ENCODE measurements at places on chromosomes 3 and 15. TPM values are rescaled to one million over a fixed set of nuclear protein-coding genes. Genes with fewer than 3 reads are reported as not detected.

DNA sequence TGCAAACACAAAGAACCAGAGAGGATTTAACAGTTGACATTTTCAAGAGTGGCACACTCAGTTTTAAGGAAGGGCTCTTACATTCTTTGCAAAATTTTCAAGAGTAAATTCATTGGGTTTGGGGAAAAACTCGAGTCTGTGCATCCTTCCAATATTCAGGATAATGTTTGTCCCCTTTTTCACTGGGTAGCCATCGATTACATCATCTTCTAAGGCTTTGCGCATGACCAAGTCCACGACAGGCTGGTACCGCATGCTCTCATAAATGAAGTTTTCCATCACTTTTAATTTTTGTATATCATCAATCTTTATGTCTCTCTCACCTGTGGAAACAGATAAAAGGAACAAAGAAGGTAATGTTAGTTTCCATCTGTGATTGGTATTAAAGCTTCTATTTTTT lies 117.5 kb upstream of the TNFAIP8L3 start:
- no peak for DNase-seq

- no peak for DNase-seq
Measured at GRCh38 chr3:76700323-76700722, 339.6 kb upstream of the ROBO2 start.

DNA sequence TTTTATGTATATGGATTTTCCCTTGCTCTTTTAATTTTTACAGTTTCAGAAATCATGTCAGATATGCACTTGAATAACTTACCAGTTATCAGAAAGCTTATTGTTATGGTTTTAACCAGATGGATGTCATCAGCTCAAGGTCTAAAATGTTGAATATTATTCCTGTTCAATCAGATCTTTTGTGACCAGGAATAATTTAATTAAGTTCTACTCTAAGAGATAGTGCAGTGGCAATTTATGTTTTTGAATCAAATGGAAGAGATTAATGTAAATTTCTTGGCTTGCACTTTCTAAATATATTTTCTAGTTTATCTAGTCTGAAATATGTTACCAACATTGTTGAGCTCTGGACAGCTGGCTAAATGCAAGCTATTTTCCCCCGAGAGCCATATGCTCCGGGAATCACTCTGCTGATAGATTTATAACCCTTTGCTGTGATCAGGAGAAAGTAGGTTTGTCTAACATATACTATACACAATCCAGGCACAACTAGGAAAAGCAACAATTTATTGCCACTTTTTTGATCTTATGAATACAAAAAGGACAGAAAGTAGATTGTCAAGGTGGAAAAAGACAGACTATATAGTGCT lies 76.8 kb upstream of the CD96 start:
- DNase-seq = no peak

ABHD5 gene
- total RNA-seq = 152 TPM

DNA sequence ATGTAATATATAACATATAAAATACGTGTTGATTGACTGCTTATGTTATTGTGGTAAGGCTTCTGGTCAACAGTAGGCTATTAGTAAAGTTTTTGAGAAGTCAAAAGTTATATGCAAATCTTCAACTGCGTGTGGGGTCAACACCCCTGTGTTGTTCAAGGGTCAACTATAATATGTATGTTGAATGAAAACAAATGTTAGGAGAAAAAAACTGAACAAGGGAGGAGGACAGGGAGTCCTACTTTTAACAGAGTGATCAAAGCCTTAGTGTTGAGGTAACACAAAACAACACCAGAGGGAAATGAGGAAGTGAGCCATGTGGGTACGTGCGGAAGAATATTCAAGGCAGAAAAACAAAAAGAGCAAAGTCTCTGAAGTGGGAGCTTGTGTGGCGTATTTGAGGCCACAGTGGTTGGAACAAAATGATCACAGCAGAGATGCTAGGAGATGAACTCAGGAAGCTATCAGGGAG lies 62.5 kb downstream of the SFMBT1 start:
- DNase-seq = no peak

SLC2A2 gene
- total RNA-seq = not detected

- no peak for DNase-seq
Measured at GRCh38 chr3:108067768-108068167, 23.1 kb downstream of the CD47 start.

CCR3 gene
- not detected for total RNA-seq

TM4SF1 gene
- 273 TPM for total RNA-seq

B3GNT5 gene
- total RNA-seq = 7.9 TPM

GRCh38 chr3:46228260-46229242 lies 13.7 kb upstream of the CCR3 start:
- DNase-seq = no peak

CPN2 gene
- 0.24 TPM for total RNA-seq

DNA sequence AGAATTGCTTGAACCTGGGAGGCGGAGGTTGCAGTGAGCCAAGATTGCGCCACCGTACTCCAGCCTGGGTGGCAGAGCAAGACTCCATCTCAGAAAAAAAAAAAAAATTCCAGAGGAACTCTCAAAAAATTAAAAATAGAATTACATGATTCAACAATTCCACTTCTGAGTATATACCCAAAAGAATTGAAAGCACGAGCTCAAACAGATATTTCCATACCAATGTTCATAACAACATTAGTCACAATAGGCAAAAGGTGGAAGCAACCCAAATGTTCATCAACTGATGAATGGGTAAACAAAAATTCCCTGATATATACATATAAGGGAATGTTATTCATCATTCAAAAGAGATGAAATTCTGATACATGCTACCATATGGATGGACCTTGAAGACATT lies 16.9 kb upstream of the MORF4L1 start:
- DNase-seq = no peak

KNG1 gene
- total RNA-seq = 0.09 TPM

- DNase-seq = no peak
Measured at GRCh38 chr3:21054064-21054463, 696.9 kb downstream of the ZNF385D start.

SOX14 gene
- not detected for total RNA-seq

- DNase-seq = no peak
Measured at GRCh38 chr3:42371776-42372175, 38.6 kb downstream of the LYZL4 start.

GRCh38 chr3:22937536-22937935 lies 265.6 kb upstream of the UBE2E2 start:
- DNase-seq = no peak

SLC38A3 gene
- total RNA-seq = not detected

SLC7A14 gene
- under 0.01 TPM for total RNA-seq

DNA sequence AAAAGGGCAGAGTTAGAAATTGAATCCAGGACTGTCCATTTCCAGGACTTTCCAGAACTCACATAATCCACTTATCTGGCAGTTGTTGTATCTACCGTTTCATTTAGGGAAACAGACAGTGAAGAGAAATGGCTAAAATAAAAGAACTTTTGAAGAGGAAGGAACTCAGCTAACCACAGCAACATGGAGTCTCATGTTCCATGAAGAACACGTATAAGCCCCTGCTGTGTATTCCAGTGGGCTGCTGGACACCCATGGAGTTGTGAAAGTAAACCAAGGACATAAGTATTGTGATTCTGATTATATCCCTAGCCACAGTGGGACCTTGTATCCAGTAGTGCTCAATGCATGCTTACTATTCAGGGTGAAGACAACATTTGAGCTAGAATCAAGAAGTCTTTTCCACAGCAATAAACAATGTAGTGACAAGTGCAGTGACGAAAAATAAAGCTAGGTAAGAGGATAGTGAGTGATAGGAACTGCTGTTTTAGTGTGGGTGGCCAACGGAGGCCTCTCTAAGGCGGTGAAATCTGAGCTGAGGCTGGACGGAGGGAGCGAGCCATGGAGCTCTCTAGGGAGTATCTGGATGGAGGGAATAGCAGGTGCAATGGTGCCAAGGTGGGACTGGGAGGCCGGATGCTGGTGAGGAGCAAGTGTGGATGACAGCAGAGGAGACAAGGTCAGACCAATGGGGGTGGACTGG lies 26.8 kb upstream of the TRH start:
- no peak for DNase-seq

GRCh38 chr15:49225572-49226281 lies 55.7 kb downstream of the GALK2 start:
- DNase-seq = no peak

GRCh38 chr3:114119776-114120175 lies 59.1 kb downstream of the DRD3 start:
- no peak for DNase-seq

- DNase-seq = no peak
Measured at GRCh38 chr15:94162939-94163338, 68.4 kb upstream of the MCTP2 start.

GRCh38 chr3:62873761-62874710 lies 1.2 kb downstream of the CADPS start:
- DNase-seq = no peak

GRCh38 chr15:92079047-92079446 lies 225.5 kb downstream of the SLCO3A1 start:
- DNase-seq = no peak

DNA sequence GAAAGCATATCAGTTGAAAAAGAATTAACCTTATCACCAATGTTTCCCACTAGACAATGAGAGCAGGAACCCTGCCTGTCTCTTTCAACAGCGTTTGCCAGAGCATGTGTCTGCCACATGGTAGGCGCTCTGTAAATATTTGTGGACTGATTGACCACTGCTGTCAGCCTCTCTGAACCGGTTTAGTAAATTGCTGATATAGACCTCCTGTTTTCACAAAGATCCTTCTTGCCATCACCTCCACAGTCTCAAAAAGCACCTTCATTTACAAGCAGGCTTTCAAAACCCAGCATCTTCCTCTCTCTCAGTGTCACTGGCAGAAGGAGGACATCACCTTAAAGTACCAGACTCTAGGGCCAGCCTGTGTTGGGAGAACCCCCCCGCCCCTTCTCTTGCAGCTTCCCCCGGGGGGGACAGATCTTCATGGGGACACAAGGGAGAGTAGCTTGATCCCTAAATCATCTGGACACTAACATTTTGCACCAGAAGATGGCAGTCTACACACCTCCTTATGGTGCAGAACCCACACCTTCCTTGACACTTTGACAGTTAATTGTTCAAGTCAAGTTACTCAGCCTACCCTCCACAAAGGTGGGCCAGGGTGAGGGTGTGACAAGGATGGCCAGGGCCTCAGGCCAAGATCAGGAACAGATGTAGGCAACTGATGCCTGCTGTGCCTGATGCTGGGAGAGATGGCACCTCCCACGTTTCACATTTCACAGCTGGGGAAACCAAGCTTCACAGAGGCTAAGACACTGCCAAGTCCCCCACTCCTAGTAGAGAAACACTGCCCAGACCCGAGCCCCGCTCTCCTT lies 37.8 kb upstream of the USP3 start:
- DNase-seq = no peak

- no peak for DNase-seq
Measured at GRCh38 chr3:124313621-124314020, 321.7 kb upstream of the ROPN1 start.

- no peak for DNase-seq
Measured at GRCh38 chr15:81531109-81531592, 157.1 kb upstream of the TMC3 start.

DNA sequence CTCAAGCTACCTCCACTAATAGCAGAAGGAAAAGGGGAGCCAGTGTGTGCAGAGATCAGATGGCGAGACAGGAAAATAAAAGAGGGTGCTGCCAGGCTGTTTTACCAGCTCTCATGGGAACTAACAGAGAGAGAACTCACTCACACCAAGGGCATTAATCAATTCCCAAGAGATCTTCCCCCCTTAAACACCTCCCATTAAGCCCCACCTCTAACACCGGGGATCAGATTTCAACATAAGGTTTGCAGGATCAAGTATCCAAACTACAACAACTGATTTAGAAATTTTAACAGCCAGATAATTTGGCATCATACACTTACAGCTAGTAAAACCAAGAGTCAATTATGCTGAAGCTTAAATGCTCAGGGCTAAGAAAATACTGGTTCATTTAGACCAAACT lies 18.9 kb downstream of the CD200 start:
- DNase-seq = no peak

- no peak for DNase-seq
Measured at GRCh38 chr3:124969190-124969589, 34.6 kb upstream of the MUC13 start.

DNA sequence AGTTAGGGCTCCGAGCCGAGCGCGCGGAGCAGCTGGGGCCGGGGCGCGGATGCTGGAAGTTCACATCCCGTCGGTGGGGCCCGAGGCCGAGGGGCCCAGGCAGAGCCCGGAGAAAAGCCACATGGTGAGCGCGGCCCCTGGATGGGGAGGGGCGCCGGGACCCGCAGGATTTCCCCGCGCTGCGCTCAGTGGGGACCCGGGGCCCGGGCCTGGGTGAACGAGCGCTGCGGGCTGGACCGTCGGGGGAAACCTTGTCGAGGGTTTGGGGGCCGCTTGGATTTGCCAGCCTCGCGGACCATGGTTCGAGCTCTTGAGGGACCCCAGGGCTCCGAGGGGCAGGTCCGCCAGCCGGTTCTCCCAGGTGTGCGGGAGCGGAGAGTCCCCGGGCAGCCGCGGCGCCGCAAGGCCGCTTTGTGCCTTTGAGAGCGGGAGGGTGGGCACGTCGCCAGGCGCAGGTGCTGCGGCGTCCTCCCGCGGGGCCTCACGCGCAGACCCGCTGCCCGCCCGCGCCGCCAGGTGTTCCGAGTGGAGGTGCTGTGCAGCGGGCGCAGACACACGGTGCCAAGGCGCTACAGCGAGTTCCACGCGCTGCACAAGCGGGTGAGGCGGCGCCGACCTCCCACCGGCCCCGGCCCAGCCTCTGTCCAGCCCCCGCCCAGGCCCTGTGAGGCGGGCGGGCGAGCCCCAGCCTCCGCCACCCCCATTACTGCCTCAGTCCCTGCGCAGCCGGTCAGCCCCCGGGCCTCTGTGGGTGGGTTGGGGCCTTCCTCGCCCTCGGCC lies at the start of gene SNX22:
SNX22 (plus strand) TSS at position 5 of the 780 bp plus-strand sequence; CDS start at position 50, 45 bp downstream.
- no peak for DNase-seq

DNAJA4 gene
- 21.8 TPM for total RNA-seq

DNA sequence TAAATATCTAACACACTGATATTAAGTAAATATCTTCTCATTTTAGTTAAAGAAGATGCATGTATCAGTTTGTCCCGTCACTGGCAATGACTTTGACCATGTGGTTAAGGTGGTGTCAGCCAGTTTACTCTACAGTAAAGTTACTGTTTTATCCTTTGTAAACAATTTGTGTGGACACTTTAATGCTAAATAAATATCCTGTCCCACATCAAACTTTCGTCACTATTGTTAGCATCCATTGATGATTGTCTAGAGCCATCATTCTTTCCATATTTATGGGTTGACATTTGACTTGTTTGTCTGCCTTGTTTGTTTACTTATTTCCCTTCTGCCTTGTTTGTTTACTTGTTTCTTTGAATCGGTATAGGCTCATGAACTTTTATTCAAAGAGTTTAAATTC lies 11.0 kb upstream of the GPD1L start:
- no peak for DNase-seq

- DNase-seq = no peak
Measured at GRCh38 chr3:115831864-115832263, 208.6 kb downstream of the GAP43 start.

DPPA4 gene
- total RNA-seq = not detected

Data from omental fat pad (tissue), 4 donors.